Aorta (tissue), 5 donors: ENCODE measurements at places on chromosomes 4 and X. TPM values are rescaled to one million over a fixed set of nuclear protein-coding genes. Genes with fewer than 3 reads are reported as not detected.

- no peaks in the 10 kb centered on the region for H3K27me3 ChIP-seq
- H3K36me3 ChIP-seq: no peaks in the 10 kb centered on the region
- no peak overlapping the region for H3K4me3 ChIP-seq
- H3K27ac ChIP-seq: no peak overlapping the region
- DNase-seq: no peak
These were observed 82.3 kb downstream of the PRSS12 start for GRCh38 chr4:118270492-118270891.

DNA sequence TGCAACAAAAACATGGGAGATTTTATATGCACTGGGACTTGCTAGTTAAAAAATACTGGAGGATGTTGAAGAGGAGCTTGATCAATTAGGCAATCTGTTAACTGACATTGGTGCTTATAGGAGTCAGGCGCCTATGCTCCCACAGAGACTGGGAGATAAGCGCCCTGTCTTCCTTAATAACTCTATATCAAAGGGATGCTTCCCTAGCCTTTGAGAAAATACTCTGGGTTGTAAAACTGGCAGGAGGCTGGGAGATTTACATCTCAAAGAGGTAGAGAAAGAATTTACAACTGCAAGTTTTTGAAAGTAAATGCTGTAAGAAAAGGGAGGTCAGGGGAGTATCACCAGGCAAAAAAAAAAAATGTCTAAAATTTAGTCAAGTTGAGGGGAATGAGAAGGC lies 325.4 kb downstream of the PCDH10 start:
- no peak overlapping the region for H3K4me3 ChIP-seq
- no peaks in the 10 kb centered on the region for H3K27me3 ChIP-seq
- DNase-seq: no peak
- no peak overlapping the region for H3K27ac ChIP-seq

GRCh38 chrX:100913111-100913510 lies 15.6 kb downstream of the XKRX start:
- no peak overlapping the region for H3K27ac ChIP-seq
- H3K27me3 ChIP-seq: no peaks in the 10 kb centered on the region
- no peaks in the 10 kb centered on the region for H3K4me1 ChIP-seq
- DNase-seq: no peak
- no peak overlapping the region for H3K4me3 ChIP-seq

GRCh38 chr4:124997124-124997523 lies 284.6 kb upstream of the ANKRD50 start:
- no peak overlapping the region for H3K27ac ChIP-seq
- DNase-seq: no peak
- H3K4me1 ChIP-seq: no peaks in the 10 kb centered on the region

MMAA gene
- total RNA-seq: 8.8 TPM

HHIP gene
- total RNA-seq: 0.03 TPM

F11 gene
- total RNA-seq: 0.48 TPM

- no peak for DNase-seq
- no peaks in the 10 kb centered on the region for H3K36me3 ChIP-seq
- H3K4me3 ChIP-seq: no peak overlapping the region
These were observed 52.3 kb upstream of the RPS6KA3 start for GRCh38 chrX:20319054-20319453.

BCORL1 gene
- 26.9 TPM for total RNA-seq

DNA sequence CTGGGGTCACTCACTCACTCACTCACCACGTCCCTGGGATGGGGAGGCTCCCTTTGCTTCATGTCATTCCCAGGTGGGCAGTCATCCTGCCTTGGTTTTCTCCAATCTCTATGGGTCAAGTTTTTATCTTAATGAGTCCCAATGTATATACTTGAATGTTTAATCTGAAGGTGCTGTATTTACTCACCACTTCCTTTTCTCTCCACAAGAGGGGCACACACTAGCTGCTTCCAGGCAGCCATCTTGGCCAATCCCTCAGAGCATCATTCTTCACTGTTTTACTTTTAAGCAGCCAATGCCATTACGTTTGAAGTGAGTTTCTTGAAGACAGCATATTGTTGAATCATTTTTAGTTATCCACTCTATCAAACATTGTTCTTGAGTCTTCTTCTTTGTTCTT lies 153.4 kb upstream of the ARSJ start:
- H3K4me3 ChIP-seq: no peak overlapping the region
- H3K27me3 ChIP-seq: no peaks in the 10 kb centered on the region
- no peak overlapping the region for H3K27ac ChIP-seq
- H3K36me3 ChIP-seq: no peaks in the 10 kb centered on the region

HOPX gene
- total RNA-seq: 6.8 TPM

- H3K36me3 ChIP-seq: no peaks in the 10 kb centered on the region
- DNase-seq: peak; percentile 49
- H3K4me1 ChIP-seq: no peaks in the 10 kb centered on the region
- H3K4me3 ChIP-seq: no peak overlapping the region
- no peaks in the 10 kb centered on the region for H3K27me3 ChIP-seq
These were observed 4.7 kb downstream of the RASGEF1B start for GRCh38 chr4:81466841-81467671.

DNA sequence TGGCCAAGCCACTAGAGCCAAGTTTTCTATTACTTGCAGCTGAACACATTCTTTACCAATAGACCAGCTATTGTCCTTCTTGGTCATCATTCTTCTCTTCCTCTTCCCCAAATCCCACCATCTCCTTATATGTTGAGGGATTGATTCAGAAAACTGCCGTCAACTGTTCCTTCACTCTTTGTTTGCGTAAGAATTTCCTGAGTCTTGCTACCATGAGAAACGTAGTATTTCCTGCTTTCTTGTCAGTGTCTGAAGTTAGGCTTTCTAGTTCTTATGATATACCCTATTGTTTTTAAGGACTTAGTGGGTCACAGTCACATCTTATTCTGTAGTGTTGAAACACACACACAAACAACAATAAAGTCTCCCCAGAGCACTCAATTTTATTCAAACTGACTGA lies 20.1 kb downstream of the IGFBP7 start:
- peaks cover 3% of the 10 kb centered on the region for H3K36me3 ChIP-seq
- peaks cover 8% of the 10 kb centered on the region for H3K4me1 ChIP-seq
- no peak for DNase-seq
- no peaks in the 10 kb centered on the region for H3K27me3 ChIP-seq
- H3K27ac ChIP-seq: peak overlapping the region; percentile 36

MAB21L2 gene
- total RNA-seq: 0.16 TPM

SCML2 gene
- total RNA-seq: 2.2 TPM

DNA sequence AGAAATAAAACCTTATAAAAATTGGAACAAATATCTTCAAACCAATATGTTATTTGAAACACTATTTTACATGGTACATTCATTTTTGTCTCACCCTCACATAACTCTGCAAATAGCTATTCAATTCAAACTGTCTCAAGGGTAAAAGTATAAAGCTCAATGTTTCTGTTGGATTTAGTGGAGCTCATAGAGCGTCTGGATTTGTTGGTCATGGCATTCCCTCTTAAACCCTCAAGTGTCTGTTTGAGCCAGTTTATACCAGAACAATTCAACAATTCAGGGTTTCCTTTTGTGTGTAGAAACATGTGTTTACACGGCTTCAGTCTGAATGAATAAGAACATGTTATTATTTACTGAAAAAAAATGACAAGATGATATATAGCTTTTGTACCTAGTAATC lies 161.6 kb downstream of the PCDH18 start:
- no peak overlapping the region for H3K27ac ChIP-seq
- H3K27me3 ChIP-seq: no peaks in the 10 kb centered on the region
- H3K4me3 ChIP-seq: no peak overlapping the region

SLC7A11 gene
- total RNA-seq: 0.81 TPM

DNA sequence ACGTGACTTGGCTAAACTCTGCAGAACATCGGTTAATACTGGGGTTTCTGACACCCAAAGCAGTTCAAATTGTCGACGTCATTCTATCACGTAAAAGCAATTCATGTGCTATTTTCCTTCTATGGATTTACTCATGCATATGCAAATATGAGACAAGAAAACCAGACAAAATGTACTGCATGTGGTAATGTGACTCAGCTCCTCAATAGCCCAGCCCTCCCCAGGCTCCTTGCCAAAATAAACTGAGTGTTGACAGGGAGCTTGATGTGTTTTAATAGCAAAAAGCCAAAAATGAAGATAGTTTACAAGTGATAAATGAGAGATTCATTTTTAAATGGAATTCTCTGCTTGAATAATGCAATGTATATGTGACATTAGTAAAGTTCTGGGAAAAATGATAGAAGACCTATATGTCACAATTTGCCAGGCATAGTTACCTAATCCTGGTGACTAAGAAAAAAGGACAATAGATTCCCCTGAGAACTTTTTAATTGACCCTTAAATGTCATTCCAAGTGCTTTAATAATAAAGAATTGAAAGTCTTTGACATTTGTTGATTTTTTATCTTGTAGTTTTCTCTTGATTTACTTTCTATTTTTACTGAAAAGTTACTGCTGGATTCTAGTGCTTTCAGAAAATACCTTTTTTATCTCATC lies 1700.6 kb upstream of the TENM3 start:
- H3K4me3 ChIP-seq: no peak overlapping the region
- no peaks in the 10 kb centered on the region for H3K4me1 ChIP-seq
- no peaks in the 10 kb centered on the region for H3K27me3 ChIP-seq
- DNase-seq: no peak

PRAF2 gene
- 37.7 TPM for total RNA-seq

GRCh38 chrX:916230-916599 lies 285.6 kb downstream of the SHOX start:
- H3K27me3 ChIP-seq: no peaks in the 10 kb centered on the region
- no peaks in the 10 kb centered on the region for H3K36me3 ChIP-seq
- H3K4me3 ChIP-seq: no peak overlapping the region
- no peak overlapping the region for H3K27ac ChIP-seq
- H3K4me1 ChIP-seq: no peaks in the 10 kb centered on the region

GJB1 gene
- total RNA-seq: not detected

- H3K4me1 ChIP-seq: no peaks in the 10 kb centered on the region
- no peaks in the 10 kb centered on the region for H3K27me3 ChIP-seq
- H3K4me3 ChIP-seq: no peak overlapping the region
- H3K27ac ChIP-seq: no peak overlapping the region
- H3K36me3 ChIP-seq: no peaks in the 10 kb centered on the region
- no peak for DNase-seq
These were observed 500.2 kb downstream of the STIM2 start for GRCh38 chr4:27360790-27361267.

SASH3 gene
- 16.1 TPM for total RNA-seq

GRCh38 chr4:123246085-123246484 lies 150.5 kb upstream of the SPRY1 start:
- no peaks in the 10 kb centered on the region for H3K27me3 ChIP-seq
- no peaks in the 10 kb centered on the region for H3K36me3 ChIP-seq
- no peak overlapping the region for H3K27ac ChIP-seq
- no peak for DNase-seq
- H3K4me1 ChIP-seq: peaks cover 2% of the 10 kb centered on the region
- no peak overlapping the region for H3K4me3 ChIP-seq

DNA sequence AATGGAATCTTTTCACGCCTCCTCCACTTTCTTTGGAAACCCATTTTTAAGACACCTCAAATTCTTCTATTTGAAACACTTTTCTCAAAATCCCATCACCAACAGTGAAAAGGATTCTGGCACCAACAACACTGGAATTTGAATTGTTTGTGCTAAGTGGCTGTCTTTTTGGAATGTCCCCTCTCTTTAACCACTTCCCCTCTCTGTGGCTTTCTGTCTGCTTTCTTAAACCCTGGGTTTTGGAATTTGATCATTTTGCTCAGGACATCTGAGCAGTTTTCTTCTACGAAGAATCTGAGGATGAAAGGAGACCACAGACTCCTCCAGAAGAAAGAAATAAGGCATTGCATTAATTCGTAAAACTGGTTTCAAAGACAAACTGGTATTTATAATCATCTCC lies 89.0 kb downstream of the MXRA5 start:
- no peaks in the 10 kb centered on the region for H3K36me3 ChIP-seq
- no peak for DNase-seq
- no peaks in the 10 kb centered on the region for H3K4me1 ChIP-seq
- H3K27ac ChIP-seq: no peak overlapping the region
